Mesothelial cell of epicardium (in vitro differentiated cells): ENCODE measurements at places on chromosomes 7 and 10.

DNA sequence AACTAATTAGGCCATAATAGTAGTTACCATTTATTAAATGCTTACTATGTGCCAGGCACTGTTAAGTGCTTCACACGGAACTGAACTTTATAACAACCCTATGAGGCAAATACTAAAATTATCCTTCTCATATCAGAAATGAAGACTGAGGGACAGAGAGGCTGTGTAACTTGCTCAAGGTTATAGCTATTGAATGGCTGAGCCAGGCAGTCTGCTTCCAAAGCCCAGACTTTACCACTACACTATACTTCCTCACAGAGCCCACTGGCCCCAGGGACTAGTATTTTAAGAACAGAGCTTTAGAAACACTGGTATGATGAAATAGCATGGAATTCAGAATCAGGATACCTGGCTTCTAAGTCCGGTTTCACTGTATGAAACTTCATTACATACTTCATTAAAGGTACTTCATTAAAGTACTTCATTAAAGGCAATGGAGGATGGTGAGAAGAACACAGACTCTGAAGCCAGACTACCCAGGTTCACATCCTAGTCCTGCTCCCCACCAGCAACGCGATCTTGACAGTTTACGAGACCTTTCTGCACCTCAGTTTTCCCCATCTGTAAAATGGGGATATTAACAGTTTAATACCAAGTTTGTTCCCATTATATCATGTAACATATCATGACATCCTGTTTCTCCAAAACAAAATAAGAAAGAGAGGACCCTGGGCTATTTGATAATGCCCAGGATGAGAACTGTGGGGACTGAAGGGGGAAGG, 19.6 kb downstream of the ANXA11 start:
- peaks cover 7% of the 10 kb centered on the region for H3K36me3 ChIP-seq
- DNase-seq = no peak
- peak overlapping the region; percentile 54 for H3K27ac ChIP-seq
- peaks cover 19% of the 10 kb centered on the region for H3K4me1 ChIP-seq

GRCh38 chr7:135558881-135559280, 1.2 kb downstream of the NUP205 start:
- no peaks in the 10 kb centered on the region for H3K27me3 ChIP-seq
- peaks cover 25% of the 10 kb centered on the region for H3K4me1 ChIP-seq
- no peak for DNase-seq
- no peak overlapping the region for H3K4me3 ChIP-seq

GRCh38 chr10:66828957-66829356, 96.9 kb upstream of the LRRTM3 start:
- no peaks in the 10 kb centered on the region for H3K4me1 ChIP-seq
- H3K36me3 ChIP-seq = no peaks in the 10 kb centered on the region
- no peak overlapping the region for H3K4me3 ChIP-seq
- no peak overlapping the region for H3K27ac ChIP-seq
- DNase-seq = no peak

DNA sequence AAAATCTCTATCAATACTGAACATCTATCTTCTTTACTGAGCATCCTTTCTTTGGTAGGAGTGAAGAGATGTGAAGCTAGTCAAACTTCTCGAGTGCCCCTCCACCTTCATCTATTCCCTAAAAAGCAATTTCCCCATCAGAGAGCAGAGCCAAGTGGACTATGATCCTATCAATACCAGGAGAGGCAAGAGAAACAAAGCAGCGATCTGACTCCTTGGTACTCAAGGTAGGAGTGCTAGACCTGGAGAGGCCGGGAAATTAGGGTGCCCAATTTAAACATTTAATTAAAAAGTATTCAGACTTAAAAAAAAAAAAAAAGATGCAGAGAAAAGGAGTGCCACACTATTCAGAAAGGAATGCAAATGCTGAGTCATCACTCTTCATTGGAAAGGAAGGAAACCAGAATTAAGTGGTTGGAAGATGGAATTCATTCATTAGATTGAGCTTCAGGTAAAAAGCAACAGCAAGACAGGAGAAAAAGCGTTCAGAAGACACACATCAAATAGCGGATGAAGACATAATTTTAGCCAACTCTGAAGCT, 1.6 kb downstream of the TIAL1 start:
- H3K27me3 ChIP-seq = no peaks in the 10 kb centered on the region
- peak overlapping the region; percentile 75 for H3K4me3 ChIP-seq
- H3K4me1 ChIP-seq = peaks cover 44% of the 10 kb centered on the region
- DNase-seq = no peak
- H3K27ac ChIP-seq = peak overlapping the region; percentile 91

DNA sequence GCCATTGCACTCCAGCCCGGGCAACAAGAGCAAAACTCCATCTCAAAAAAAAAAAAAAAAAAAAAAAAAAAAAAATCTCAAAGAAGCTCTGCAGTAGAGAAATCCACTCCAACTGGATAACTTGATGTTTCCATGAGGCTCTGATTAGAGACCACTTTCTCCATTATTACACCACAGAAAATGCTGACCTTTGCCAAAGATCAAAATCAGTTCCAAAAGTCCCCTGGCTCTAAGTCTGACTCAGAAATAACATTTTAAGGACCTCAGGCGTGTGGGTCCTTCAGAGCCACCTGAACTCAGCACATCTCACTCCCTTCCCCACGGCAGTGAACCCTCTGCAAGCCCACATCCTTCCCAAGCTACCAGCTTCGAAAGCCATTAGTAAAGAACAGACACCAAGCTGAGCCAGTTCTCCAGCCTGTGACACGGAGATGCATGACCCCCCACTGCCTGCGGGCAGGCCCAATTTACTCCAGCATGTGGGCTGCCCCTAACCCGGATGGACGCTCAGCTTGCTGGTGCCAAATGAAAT, 13.8 kb upstream of the TMEM120A start:
- H3K36me3 ChIP-seq = peaks cover 15% of the 10 kb centered on the region
- H3K27ac ChIP-seq = peak overlapping the region; percentile 19
- DNase-seq = no peak
- H3K27me3 ChIP-seq = no peaks in the 10 kb centered on the region

DNA sequence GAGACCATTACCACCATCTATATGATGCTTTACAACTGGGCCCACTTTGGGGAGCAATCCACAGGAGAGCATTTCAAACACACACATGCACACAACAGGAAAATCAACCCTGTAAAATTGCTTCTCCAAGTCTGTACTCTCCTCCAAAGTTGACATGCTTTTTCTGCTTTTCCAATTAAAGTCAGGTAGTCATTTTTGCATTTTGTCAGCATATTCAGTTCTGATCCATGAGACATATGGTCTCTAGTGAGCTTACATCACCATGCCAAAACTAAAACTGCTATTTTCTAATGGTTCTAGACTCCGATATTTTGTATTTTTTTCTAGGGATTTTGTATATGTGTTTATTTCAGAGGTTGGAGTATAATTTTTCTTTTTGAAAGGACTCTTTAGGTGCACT, 373.5 kb upstream of the LRRTM3 start:
- no peak overlapping the region for H3K27ac ChIP-seq
- no peaks in the 10 kb centered on the region for H3K27me3 ChIP-seq
- H3K4me1 ChIP-seq = no peaks in the 10 kb centered on the region
- no peak for DNase-seq
- no peak overlapping the region for H3K4me3 ChIP-seq

GRCh38 chr10:51422311-51423120, 276.9 kb downstream of the CSTF2T start:
- no peaks in the 10 kb centered on the region for H3K27me3 ChIP-seq
- H3K27ac ChIP-seq = peak overlapping the region; percentile 52
- no peak overlapping the region for H3K4me3 ChIP-seq

DNA sequence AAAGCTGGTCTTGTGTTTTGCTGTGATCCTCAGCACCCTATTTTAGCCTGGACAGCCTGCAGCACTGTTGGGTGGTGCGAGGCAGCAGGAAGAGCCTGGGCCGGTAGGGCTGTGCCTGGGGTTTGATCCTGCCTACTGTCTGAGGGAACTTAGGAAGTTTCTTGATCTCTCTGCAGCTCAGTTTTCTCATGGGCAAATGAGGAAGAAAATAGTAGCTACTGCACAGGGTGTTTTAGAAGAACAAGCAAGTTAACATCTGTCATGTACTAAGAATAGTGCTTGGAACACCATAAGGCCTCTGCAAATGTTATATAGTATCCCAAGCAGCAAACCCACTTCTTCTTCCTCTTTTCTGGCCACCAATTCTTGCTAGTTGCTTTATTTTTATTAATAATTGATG, 12.0 kb upstream of the AGR2 start:
- H3K27me3 ChIP-seq = no peaks in the 10 kb centered on the region
- no peaks in the 10 kb centered on the region for H3K4me1 ChIP-seq
- no peak overlapping the region for H3K4me3 ChIP-seq
- no peaks in the 10 kb centered on the region for H3K36me3 ChIP-seq
- no peak for DNase-seq
- no peak overlapping the region for H3K27ac ChIP-seq

- DNase-seq = no peak
- peaks cover under 1% of the 10 kb centered on the region for H3K27me3 ChIP-seq
- peaks cover under 1% of the 10 kb centered on the region for H3K36me3 ChIP-seq
- H3K27ac ChIP-seq = peak overlapping the region; percentile 76
Observed at GRCh38 chr7:151537818-151538561, 18.3 kb upstream of the RHEB start.

- no peak for DNase-seq
- no peak overlapping the region for H3K4me3 ChIP-seq
- H3K27me3 ChIP-seq = no peaks in the 10 kb centered on the region
- peak overlapping the region; percentile 72 for H3K27ac ChIP-seq
- peaks cover 41% of the 10 kb centered on the region for H3K4me1 ChIP-seq
- peaks cover 29% of the 10 kb centered on the region for H3K36me3 ChIP-seq
Observed at GRCh38 chr10:79219322-79219957, 127.8 kb upstream of the PPIF start.

DNA sequence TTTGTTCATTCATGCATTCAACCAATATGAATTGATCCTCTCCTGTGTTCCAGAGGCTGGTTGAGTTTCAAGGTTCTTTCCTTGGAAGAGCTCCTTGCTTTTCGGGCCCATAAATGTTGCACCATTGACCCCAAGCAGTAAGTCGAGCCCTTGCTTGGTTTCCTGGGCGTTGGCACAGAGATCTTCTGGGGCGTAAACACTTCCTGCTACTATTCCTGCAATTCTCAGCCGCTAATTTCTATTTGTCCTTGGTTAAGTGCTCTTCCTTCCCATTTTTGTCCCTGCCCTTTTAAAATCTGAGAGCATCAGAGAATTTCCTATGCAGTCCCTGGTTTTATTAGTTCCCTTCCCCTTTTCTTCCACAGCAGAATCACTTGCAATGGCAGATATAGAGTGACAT, 44.1 kb upstream of the ADRB1 start:
- no peaks in the 10 kb centered on the region for H3K4me1 ChIP-seq
- DNase-seq = no peak
- no peak overlapping the region for H3K27ac ChIP-seq
- peaks cover 45% of the 10 kb centered on the region for H3K27me3 ChIP-seq

- no peaks in the 10 kb centered on the region for H3K4me1 ChIP-seq
- H3K27me3 ChIP-seq = no peaks in the 10 kb centered on the region
- no peak overlapping the region for H3K27ac ChIP-seq
- H3K36me3 ChIP-seq = peaks cover 39% of the 10 kb centered on the region
- no peak overlapping the region for H3K4me3 ChIP-seq
Observed at GRCh38 chr10:110898391-110898790, 20.6 kb downstream of the BBIP1 start.

DNA sequence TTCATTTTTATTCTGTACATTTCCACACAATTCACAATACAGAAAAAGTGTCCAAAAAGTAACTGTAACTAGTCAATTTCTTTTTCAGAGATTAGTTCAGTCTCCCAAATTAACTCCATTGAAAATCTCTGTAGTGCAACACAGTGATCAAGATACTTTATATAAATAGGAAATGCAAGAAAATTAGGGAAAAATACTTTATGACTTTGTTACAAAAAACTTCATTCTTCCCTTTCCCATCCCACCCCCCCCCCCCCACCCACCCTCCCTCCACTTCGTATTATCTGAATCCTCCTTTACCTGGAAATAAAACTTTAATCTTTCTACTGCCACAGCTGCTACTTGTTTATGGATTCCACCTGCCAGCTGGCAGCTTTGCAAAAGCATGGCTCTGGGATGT, 37.5 kb upstream of the PTN start:
- no peak overlapping the region for H3K27ac ChIP-seq
- H3K27me3 ChIP-seq = peaks cover 7% of the 10 kb centered on the region
- peaks cover 18% of the 10 kb centered on the region for H3K4me1 ChIP-seq
- no peak overlapping the region for H3K4me3 ChIP-seq

- no peaks in the 10 kb centered on the region for H3K27me3 ChIP-seq
- H3K36me3 ChIP-seq = no peaks in the 10 kb centered on the region
- no peak for DNase-seq
- no peak overlapping the region for H3K4me3 ChIP-seq
- H3K4me1 ChIP-seq = no peaks in the 10 kb centered on the region
- H3K27ac ChIP-seq = no peak overlapping the region
Observed at GRCh38 chr10:106446920-106447319, 717.6 kb downstream of the SORCS1 start.

- H3K27me3 ChIP-seq = peaks cover 6% of the 10 kb centered on the region
- H3K27ac ChIP-seq = peak overlapping the region; percentile 89
- H3K4me3 ChIP-seq = peak overlapping the region; percentile 79
- H3K4me1 ChIP-seq = peaks cover 6% of the 10 kb centered on the region
Observed at GRCh38 chr7:55887821-55888247, 578 bp downstream of the ZNF713 start.

DNA sequence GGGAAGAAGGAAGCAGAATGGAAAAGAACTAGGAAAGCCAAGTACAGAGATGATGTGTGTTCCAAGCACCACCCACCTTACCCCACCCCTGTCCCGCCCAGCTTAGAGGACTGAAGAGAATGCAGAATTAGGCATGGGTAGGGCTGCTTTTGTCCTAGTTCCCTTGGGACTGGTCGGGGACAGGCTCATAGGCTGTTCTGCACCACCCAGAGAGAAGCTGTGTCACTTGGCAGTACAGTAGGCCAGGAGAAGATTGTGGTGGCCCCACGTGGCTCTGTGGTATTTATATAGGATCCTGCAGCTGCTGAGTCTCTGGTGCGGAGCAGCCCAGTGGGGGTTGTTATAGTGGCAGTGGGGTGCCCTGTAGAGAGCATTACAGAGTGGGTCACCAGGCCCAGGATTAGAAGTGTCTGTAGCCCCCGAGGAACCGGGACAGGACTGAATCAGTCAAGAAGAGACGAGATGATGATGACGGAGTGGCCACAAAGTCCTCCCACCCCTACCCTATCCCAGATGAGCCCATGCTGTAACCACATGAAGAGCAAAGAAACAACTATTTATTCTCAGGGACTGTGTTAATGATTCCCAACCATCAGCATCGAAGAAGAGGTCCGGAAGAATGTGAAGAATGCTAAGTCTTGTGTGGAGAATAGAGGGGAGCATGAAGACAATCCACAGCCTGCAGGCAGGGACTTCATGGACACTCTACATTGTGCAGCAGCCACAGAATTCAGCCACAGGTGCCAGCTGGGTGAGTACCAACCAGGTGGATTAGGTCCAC, 88.9 kb downstream of the C1GALT1 start:
- H3K36me3 ChIP-seq = no peaks in the 10 kb centered on the region
- H3K27ac ChIP-seq = no peak overlapping the region
- no peaks in the 10 kb centered on the region for H3K4me1 ChIP-seq
- DNase-seq = no peak
- H3K27me3 ChIP-seq = no peaks in the 10 kb centered on the region
- no peak overlapping the region for H3K4me3 ChIP-seq

DNA sequence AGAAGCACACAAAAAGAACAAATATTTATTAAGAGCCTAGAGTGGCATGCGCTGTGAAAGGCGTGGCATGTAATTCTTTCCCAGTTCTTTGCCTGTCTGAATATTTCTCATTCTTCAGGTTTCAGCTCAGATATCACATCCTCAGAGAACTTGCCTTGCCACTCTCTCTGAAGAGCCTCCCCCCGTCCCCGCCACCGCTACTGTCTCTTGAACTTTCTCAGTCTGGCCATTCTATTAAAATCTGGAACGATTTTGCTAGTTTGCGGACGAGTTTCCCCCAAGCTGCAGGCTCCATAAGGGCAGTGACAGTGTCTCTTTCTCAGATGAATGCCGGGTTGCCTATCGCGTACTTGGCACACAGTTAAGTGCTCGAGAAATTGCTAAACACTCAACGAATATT, 787 bp upstream of the PLEKHA1 start:
- no peak for DNase-seq
- H3K4me1 ChIP-seq = peaks cover 26% of the 10 kb centered on the region
- peak overlapping the region; percentile 80 for H3K4me3 ChIP-seq
